ENCODE measurements at places on chromosomes 1 and 21.

- DNase-seq: no peak
These were observed 3.3 kb downstream of the CACYBP start for GRCh38 chr1:175002910-175003517.

GRCh38 chr1:36300526-36300925 lies 5.6 kb upstream of the SH3D21 start:
- DNase-seq: no peak

- no peak for DNase-seq
These were observed 93.0 kb downstream of the FGGY start for GRCh38 chr1:59389847-59390246.

DNA sequence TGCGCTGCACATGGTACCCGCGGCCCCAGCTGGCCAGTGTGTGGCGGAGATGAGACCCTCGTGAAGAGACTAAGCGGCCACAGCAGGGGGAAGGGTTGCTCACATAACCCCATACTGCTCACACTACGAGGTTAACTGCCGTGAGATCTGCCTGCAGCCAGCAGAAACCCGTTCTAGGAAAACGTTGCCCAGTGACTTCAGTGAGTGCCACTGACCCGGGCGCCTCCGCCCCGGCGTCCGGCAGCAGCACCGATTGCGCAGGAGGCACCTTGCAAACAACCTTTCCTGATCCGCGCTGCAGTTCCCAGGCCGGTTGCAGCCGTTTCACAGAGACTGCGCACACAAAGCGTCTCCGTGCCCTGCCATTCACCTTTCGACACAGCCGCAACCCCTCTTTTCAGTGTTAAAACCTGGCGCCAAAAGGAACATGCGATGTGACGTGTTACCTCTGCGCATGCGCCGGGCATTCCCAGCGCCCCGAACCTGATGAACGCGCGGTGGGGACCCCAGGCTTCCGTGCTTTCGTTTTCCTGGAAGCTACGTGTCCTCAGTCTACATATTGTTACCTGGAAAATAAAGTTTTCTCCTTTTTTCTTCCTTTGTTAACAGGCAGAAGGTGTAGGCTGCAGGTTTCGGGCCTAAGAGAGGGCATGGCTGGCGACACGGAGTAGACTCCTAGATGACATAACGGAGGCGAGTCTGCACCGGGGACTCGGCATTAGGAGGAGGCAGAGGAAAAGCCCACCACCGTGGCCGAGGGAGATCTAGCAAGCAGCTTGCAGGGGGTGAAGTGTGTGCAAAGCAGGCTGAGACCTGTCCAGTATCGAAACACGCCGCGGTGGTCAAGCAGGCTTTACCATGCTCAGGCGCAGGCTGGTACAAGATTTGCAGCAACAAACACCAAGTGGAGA lies 8.9 kb downstream of the VPS26C start:
- DNase-seq: no peak

DNA sequence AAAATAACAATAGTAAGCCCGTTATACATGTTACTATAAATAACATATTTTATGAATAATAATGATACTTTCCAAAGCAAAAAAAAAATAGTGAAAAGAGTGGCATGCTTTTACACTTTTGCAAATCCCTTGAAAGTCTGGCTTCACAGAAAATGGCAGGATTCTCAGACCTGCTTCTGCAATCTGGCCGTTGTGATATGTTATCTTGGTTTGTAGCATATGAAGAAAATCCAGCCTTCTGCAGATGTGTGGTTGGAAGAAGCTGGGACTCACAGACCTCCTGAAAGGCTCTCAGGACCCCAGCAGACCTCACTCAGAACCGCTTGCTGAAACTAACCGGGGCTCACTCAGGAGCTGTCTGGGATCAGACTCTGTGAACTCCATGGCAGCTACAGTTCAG lies 256.0 kb upstream of the TMEM51 start:
- DNase-seq: no peak

GRCh38 chr1:103516693-103517092 lies 8.8 kb upstream of the RNPC3 start:
- no peak for DNase-seq

- no peak for DNase-seq
These were observed 11.6 kb upstream of the SLC27A3 start for GRCh38 chr1:153763365-153764225.

DNA sequence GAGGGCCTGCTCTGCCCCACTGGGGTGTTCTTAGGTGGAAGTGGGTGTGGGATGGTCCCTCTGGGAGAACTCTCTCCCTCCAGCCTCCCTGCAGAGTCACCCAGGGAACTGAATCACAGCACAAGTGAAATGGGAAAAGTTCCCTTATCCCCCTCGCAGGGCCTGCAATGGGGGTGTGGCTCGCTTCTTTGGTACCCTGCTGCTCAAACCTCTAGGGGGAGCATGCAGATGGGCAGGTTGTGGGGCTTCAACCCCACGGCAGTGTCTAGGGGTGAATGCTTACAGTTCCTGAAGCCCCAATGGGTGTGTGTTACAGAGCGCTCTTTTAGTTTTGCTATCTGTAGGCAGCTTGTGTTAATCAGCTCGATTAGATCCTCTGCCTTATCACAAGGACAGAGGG lies 59.0 kb upstream of the TINAGL1 start:
- no peak for DNase-seq

- DNase-seq: no peak
These were observed 7.3 kb upstream of the IFNGR2 start for GRCh38 chr21:33395891-33396331.

DNA sequence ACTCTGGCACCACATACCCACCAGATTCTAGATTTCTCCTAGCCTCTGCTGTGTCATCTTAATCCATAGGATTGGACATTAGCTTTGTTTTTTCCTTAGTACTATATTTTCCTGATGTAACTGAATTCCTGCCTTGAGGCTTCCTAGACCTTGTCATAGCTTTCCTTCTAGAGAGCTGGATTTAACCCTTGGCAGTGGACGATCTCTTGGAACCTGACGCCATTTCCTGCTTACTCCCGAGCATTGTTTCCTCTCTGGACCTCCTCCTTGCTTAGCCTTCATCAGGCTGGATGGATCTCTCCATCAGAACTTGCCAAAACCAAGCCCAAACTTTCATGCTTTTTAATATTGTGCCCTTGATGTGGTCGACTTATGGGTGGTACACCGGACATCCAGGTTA lies 1.5 kb downstream of the APOBEC4 start:
- no peak for DNase-seq

DNA sequence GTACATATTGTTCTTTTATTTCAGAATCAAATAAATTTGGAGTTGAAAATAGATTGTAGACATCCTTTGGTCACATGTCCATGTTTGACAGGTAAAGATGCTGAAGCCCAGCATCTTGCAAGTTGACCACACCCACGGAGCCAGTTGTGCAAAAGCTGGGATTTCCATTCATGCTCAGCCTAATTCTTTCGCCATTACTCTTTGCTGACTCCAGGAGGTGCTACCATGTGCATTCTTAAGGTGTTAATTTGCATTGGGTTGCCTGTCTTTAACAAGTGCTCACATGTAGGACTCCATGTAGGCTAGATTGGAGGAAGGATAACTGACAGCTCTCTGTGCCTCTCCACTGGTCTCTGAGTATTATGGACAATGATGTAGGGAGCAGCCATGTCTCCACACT lies 660.7 kb downstream of the LMO4 start:
- no peak for DNase-seq

- DNase-seq: no peak
These were observed 70.9 kb downstream of the DIRAS3 start for GRCh38 chr1:67979532-67979931.

- DNase-seq: no peak
These were observed 85.5 kb downstream of the DDAH1 start for GRCh38 chr1:85379203-85380136.

DNA sequence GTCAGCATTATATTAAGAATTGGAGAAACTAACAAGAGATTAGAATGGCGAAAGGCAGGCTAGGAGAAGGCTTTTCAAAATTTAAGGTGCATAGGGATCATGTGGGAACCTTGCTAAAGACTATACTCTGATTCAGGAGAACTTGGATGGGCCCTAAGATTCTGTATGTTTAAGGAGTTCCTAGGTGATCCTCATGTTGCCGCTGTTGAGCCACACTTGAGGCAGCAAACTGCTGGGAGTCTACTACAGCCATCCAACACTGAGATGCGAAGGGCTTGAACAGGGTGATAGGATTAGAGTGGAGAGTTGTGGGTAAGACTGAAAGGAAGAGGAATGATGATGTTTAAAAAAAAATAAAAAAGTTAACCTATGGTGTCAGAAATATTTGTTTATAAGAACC lies 1013.2 kb downstream of the MRPL39 start:
- no peak for DNase-seq

GRCh38 chr1:37656881-37657280 lies 22.2 kb upstream of the RSPO1 start:
- DNase-seq: no peak

- DNase-seq: no peak
These were observed 1105.9 kb downstream of the AMY1C start for GRCh38 chr1:104855550-104855949.

- DNase-seq: no peak
These were observed 24.3 kb downstream of the COL6A2 start for GRCh38 chr21:46122237-46122671.

DNA sequence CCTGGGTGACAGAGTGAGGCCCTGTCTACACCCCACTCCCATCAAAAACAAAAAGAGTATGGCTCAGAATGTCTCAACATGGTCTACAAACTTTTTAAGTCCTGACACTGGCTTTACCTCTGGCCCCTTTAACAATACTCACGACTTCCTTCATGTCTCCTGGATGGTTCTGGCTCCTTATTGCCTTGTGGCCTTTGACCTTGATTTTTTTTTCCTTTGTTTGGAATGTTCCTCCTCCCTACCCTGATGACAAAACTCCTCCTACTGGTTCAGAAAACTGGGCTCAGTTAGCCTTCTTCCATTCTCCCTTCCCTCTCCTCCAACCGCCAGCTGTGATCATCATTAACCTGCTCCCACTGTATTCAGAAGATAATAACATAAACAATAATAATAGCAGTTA lies 4.6 kb upstream of the SOAT1 start:
- no peak for DNase-seq

DNA sequence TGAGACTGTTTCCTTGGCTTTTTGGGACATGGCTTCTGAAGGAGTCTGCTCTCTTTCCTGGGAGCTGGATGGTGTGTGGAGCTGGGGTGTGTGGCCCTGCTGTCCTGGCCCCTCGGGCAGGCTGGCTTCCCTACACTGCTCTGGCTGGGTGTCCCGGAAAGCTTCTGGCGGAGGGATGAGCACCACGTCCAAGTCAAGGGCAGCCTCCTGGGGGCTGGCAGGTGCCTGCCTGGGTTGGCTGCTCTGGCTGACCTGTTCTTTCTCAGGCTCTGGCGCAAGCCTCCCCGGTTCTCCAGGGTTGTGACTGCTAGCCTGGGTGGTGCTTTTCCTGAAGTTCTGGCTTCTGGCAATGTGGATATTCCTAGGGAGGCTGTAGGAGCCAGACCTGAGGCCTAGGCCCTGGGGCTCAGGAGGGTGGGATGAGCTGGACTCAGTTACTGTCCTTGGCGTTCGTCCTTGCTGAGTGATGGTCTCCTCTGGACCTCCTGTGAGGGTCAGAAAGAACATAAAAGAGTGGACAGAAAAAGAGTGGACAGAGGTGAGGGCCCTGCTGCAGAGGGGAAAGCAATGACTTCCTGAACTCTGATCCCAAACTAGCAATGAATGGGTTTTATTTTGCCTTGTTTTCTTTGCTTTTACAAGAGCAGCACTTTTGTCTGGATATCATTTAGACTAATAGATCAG lies 9.4 kb downstream of the C1orf116 start:
- DNase-seq: no peak

GRCh38 chr1:188432427-188432826 lies 1603.7 kb downstream of the PLA2G4A start:
- no peak for DNase-seq

GRCh38 chr1:168097921-168098528 lies 38.7 kb downstream of the GPR161 start:
- DNase-seq: no peak

DNA sequence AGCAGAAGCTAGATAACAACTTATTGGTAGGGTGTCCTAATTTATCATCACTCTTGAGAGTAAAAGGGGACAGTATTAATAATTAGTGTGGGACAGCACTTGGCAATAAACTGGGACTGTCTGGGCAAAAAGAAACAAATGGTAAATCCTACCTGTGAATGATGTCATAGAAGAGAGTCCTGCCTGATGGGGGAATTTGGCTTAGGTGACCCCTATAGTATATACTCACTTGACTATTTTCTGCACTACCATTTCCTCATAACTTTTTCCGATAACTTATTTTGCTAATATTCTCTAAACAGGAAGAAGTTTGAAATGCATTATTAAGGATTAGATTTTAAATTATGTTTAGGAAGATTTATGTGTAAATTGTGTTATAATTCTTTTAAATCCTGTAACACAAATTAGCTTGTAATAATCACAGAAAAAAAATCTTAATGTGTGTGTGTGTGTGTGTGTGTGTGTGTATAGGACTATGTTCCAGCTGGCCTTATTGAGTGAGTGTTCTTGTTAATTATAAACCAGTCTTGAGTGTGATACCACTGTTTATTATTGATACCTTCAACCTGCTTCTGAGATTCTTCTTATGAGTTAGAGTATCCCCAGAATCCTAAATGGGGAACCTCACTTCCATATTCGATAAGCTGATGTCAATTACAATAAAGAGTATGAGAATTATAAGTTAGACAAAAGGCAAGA lies 144.2 kb upstream of the C1orf105 start:
- DNase-seq: no peak

GRCh38 chr1:93960641-93961147 lies 51.5 kb upstream of the GCLM start:
- DNase-seq: no peak

- no peak for DNase-seq
These were observed 69.6 kb upstream of the KRTAP19-8 start for GRCh38 chr21:31107871-31108270.

DNA sequence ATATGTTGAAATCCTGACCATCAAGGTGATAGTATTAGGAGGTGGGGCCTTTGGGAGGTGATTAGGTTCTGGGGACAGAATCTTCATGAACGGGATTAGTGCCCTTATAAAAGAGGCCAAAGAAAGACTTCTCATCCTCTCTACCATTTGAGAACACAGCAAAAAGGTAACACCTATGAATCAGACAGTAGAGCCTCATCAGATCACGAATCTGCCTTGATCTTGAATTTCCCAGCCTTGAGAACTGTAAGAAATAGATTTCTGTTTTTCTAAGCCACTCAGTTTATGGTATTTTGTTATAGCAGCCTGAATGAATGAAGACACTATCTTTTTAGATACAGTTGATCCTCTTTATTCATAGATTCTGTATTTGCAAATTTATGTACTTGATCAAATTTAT lies 206.9 kb upstream of the EDN2 start:
- no peak for DNase-seq

Measured in amniotic stem cell (primary cell).